ENCODE measurements at places on chromosomes 12 and 14.

DNA sequence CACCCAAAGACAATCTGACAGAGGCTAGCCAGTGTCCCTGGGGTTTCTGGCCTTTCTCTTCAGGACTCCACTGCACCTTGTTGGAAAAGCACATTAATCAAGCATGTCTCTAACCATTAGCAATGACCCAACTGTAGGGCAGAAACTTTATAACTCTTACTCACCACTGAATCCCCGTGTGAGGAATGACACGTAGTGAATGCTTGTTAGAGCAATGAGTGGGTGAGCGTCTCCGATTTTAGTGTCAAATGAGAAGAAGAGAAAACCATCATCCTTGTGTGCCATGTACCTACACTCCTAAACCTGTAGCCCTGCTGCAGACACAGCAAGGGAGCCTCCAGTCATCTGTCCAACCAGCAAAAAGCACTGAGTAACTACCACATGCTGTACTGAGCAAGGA is 56.5 kb upstream of the GPR68 start:
- no peak for DNase-seq

GRCh38 chr14:61930101-61930857 is 168.1 kb downstream of the SNAPC1 start:
- no peak for DNase-seq

DNA sequence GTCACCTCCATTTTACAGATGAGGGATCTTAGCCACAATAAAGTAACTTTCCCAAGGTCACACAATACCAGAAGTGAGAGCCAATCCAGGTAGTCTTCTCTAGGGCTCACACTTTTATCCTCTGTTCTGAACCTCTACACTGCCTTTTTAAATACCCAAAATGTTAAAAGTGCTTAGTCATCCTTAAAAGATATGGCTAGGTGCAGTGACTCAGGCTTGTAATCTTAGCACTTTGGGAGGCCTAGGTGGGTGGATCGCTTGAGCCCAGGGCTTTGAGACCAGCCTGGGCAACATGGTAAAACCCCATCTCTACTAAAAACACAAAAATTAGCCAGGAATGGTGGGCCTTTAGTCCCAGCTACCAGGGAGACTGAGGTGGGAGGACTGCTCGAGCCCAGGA is 104.1 kb upstream of the PPP4R3A start:
- DNase-seq: no peak

- no peak for DNase-seq
These were observed 33.1 kb downstream of the C12orf42 start for GRCh38 chr12:103462675-103463074.

DNA sequence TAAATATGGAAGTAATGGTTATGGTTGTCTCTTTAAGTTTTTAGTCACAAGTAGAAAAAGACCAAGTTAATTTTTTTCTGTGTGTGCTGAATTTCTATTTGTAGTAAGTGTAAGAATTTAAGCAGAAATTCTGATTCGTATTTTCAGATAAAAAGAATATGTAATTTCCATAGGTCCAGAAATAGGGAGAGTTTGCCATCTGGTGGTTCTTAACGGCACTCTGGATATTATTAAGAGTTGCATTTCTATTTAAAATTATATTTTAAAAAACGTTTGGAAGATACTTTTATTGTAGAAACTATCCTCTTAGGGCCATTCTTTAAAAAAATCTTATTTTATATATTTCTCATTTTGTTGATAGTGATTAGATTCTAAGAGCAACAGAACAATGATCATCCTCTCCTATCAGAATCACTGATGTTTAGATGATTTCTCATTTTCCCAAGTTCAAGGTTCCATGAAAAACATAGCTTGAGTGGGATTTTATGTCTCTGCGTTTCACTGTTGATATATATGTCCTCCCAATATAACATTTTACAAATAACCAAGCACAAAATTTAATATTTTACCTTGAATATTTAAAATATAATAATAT is 88.3 kb downstream of the LRRK2 start:
- no peak for DNase-seq

DNA sequence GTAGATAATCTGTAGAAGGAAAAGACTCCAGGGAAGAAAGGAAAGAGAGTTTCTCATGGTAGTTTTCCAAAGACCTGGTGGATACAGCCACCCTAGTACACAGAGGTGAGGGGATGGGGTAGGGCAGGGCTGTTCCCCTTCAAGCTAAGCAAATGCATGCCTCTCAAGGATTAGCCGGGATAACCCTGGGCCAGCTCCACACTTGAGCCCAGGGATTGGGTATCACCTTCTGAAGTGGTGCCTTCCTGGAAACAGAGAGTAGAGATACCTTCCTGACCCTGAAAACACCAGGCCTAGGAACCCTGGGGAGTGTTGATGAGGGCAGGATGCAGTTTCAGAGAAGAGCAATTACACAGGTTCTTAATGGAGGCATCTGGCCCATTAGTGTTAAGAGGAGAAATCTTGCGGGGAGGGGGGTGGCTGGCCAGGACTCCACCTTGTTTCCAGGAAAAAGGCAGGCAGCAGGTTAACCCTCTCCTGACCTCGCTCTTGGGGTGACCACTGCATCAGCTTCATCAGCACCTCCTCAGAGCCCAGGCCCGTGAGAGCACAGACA is 106.9 kb upstream of the TMEM233 start:
- no peak for DNase-seq

DNA sequence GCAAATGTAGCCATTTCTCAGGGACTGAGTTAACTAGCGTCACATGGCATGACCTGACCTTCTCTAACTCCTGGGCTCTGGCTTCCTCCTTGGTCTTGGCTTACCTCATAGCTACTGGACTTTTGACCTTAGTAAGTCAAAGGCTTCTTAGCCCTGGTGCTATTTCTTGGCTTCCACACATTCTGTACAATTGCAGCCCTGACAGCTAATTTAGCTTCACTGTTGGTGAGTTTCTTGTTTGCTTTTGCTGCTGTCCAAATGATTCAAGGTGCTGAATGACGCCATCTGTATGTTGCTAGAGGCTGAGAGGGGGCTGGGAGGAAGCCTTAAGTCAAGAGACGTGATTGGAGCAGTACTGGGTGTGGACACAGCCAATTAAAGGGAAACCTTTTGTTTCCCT is 202.7 kb downstream of the PRKD1 start:
- no peak for DNase-seq

GRCh38 chr12:75712223-75712622 is 200.8 kb upstream of the KRR1 start:
- no peak for DNase-seq

DNA sequence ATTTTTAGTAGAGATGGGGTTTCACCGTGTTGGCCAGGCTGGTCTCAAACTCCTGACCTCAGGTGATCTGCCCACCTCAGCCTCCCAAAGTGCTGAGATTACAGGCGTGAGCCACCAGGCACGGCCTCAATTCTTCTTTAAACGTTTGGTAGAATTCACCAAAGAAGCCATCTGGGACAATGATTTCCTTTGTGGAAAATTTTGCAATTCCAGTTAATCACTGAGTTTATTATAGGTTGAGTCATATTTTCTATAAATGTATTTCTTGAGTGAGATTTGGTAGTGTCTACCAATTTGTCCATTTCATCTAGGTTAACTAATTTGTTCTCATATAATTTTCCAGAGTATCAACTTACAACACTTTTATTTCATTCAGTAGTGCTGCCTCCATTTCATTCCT is 683.9 kb upstream of the TMEM132C start:
- DNase-seq: no peak

- DNase-seq: no peak
These were observed 9.7 kb downstream of the DICER1 start for GRCh38 chr14:95147597-95147996.

DNA sequence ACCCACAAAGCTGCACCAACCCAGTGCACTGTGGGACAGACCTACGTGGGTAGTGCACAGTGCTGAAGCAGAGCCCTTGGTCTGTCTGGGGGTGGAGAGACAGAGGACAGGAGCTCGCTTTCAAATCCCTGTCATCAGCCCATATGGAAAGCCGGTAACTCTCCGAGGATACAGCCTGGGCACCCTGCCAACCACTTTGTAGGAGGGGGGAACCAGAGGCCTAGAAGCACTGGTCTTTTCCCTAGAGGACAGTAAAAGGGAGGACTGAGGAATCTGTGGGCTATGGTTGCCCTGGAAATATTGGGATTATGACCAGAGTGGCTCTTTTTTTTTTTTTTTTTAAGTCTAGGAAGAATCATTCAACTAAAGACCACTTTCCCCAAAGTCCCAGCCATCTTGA is 74.3 kb downstream of the MAP3K9 start:
- DNase-seq: no peak

GRCh38 chr12:97118796-97119375 is 211.8 kb downstream of the NEDD1 start:
- no peak for DNase-seq

DNA sequence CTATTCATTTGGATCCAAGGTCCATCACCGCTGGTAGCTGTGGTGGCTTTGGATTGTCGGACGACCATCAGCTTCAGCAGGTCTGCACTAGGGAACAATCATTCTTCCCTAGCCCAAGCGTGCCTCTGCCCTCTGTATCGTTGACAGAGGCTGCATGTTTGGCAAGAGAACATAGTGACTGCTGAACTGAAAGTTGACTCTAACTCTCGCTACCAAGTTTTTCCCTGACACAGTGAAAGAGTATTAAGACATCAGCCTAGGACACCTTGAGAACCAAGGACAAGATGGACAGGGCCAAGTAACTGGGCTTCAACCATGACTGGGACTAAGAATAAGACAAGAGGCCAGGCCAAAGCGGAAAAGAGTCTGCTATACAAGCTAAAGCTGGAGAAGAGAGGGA is 26.3 kb downstream of the TSHR start:
- no peak for DNase-seq

DNA sequence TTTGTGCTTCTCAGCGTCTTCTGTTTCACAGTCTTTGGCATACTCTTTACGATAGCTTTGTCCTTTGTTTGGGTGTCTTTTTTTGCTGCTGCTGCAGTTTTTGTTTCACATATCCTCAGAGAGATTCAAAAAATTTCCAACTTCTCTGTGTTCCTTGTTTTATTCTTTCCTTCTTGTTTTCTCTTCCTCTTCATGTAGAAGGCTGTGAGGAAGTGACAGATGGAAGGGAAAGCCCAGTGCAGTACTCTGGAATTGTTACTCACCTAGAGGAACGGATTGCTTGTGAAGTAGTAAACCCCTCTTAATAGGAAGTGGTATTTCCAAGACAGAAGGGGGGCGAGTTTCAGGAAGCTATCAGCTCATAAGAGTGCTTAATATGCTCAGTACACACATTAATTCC is 1.7 kb downstream of the CREBL2 start:
- no peak for DNase-seq

DNA sequence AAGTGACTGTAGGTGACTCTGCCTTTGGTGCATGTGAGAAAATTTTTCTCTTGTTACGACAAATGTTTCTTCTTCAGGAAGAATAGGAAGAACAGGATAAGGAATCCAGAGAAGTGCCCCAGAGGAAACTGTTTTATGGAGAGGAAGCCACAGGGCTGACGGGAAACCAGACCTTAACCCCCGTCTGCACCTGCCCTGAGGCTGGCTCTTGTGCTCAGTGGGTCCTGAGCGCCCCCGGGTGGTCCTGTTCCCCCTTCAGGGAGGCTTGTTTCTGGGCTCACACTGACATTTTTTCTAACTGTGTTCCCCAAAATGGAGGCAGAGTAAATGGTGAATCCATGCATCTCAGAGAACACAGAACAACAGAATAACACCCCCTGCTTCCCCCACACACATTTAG is 691.8 kb downstream of the TMEM121 start:
- no peak for DNase-seq

GRCh38 chr12:113129664-113130456 is 5.7 kb downstream of the RASAL1 start:
- no peak for DNase-seq

GRCh38 chr12:80714846-80715245 is 1.9 kb upstream of the MYF5 start:
- DNase-seq: no peak
